ENCODE measurements at places on chromosomes 3 and 15.

- DNase-seq: no peak
Measured at GRCh38 chr3:12613250-12613649, 50.7 kb downstream of the RAF1 start.

DNA sequence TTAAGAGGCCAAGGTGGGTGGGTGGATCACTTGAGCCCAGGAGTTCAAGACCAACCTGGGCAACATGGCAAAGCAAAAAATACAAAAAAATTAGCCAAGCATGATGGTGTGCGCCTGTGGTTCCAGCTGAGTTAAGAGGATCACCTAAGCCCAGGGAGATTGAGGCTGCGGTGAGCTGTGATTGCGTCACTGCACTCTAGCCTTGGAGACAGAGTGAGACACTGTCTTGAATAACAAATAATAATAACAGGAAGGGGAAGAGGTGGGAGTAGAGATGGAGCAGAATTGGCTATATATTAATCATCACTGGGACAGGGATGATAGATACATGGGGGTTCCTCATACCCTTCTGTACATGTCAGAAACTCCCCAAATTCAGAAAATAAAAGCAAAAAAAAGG is 23.8 kb upstream of the NMB start:
- DNase-seq: peak; percentile 98

- DNase-seq: no peak
Measured at GRCh38 chr3:126553284-126554084, 5.2 kb downstream of the C3orf22 start.

GRCh38 chr3:122406198-122406597 is 9.7 kb downstream of the WDR5B start:
- DNase-seq: no peak

DNA sequence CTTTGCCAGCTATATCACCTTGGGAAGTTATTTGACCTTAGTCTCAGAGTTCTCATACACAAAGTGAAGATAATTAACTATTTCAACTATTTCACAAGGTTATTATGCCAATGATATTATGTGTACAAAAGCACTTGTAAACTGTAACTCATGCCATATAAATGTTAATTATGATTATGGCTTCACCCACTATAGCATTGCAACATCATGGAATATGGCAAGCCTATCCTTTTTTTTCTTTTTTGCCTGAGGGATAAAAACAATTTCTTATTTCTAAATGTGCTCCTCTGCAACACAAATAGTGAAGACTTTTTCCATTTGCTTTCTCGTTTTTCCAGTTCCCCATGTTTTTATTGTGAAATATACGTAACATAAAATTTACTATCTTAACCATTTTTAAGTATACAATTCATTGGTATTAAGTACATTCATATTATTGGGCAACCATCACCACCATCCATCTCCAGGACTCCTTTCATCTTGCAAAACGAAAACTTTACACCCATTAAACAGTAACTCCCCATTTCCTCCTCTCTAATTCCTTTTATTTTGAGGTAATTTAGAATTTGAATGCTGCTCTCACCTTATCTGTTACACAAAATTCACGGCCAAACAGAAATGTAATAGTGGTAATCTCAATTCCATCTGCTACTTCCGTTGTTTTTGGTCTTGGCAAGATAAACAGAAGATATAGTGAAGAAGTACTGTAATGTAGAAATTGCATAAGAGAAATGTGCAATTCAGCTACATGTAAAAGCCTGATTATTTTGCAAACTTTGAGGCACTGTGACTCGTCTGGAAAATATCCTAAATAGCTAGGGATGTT is 46.3 kb downstream of the NANOGP8 start:
- DNase-seq: peak; percentile 81

DNA sequence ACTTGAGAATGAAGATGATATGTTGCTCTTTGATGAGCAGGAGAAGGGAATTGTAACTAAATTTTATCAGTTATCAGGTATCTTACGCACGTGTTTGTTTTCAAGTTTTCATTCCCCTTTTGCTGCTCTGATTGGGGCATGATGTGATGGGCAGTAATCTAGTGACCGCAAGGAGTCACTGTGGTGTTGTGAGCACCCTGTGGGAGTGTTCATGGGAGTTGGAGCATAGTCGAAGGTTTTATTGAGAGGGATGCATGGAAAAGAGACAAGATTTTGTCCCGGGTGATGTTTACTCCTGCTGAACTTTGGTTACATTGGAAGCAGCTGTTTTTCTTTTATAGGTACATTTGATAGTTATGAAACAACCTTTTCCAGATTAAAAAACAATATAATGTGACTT is 2.1 kb downstream of the FAN1 start:
- DNase-seq: no peak

- peak; percentile 51 for DNase-seq
Measured at GRCh38 chr3:27253831-27254230, 115.4 kb downstream of the NEK10 start.

DNA sequence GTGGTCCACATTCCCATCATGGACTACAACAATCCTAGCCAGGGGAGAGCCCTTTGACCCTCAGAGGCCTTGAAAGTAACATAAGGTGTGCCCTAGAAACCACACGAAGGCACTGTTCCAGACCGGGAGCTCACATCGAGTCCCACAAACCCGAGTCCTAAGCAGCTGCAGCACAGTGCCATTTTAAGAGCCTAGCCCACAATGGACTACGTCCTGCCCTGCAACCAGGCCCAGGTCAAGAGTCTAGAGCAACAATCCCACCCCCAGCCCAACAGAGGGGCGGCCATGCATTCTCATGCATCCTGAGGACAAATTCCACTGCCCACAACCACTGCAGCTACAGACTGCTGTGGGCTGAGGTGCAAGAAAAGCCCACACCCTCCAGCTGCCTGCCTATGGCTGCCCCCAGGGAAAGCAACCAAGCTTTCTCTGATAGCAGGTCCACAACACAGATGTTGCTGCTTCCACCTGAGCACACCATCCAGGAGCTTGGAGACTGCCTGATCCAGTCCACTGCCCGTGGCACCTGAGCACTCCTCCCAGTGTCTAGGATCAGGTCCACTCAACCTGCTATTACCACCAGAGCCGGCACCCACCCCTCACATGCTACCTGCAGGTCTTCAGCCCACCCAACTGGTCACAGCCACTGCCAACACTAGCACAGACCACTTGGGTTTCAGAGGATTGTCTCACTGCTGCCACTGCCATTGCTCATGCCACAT is 56.8 kb downstream of the IGSF11 start:
- no peak for DNase-seq

- peak; percentile 75 for DNase-seq
Measured at GRCh38 chr15:98154863-98155262, 194.4 kb downstream of the ARRDC4 start.

GRCh38 chr3:82643948-82644347 is 882.5 kb upstream of the GBE1 start:
- no peak for DNase-seq

DNA sequence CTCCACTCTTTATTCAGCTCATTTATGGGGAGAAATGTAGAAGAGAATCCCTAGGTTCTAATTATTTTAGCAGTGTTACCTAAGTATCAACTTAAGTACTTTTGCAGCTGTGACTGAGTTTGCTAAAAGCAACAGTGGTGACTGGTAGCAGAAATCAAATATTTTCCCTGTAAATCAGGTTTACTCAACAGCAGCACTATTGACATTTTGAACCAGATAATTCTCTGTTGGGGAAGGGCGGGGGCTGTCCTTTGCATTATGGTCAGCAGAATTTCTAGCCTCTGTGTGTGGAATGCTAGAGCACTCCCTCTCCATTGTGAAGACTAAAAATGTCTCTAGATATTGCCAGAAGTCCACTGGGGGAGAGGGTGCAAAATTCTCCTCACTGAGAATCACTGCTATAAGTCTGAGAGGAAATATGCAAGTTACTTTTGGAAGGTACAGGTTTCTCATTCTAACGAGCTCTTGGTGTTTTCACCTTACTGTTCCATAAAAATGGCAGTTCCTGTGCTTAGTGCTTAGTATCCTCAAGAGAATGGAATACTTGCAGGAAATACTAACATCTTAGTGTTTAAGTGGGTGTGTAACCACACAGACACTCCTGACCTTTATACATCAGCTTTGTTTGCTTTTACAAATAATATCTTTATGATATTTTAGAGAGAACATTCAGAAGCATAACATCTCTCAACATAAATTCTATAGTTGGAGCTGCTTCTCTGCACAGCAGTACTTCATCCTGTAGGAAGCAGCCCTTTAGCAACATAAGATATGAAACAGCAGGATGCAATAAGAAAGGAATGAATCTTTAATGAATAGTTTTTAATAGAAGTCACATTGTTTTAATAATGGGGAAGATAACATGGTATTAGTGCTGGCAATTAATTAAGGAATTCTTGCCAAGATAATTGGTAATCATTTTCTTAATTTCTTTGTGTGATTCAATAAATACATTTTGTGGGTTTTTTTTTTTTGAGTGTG is 246.5 kb upstream of the GOLIM4 start:
- DNase-seq: no peak

DNA sequence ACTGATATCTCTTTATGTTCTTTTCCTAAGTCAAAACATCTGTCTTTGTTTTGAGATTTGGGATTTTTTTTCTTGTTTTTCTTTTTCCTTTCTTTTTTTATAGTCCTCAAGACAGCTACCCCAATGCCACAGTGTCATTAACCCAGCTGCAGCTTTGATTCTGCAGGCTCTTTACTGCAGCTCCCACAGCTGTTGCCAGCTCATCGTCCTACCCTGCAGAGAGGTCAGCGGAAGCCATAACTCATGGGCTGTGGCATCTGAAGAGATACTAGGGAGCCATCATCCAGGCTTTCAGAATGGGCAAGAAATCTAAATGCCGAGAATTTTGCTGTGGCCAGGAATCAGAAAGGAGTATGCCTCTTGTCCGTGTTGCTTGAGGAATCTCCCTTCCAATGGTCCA is 44.3 kb upstream of the SLC24A5 start:
- DNase-seq: no peak

DNA sequence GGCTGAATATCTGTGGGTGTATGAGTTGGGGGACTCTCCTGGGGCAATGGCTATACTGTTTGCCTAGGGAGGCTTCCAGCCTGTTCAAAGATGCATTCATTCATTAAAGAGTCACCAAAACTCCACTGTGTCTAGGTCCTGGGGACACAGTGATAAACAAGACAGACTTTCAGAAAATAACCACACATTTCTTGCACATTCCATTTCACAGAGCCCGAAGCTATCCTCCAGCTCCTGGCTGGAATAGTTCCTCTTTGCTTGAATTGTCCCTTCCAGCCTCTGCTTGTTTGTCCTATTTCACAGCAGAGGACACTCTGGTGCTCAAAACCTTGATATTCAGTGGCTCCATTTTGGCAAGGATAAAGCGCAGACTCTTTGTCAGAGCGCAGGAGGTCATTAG is 61.7 kb upstream of the ITGA11 start:
- no peak for DNase-seq

DNA sequence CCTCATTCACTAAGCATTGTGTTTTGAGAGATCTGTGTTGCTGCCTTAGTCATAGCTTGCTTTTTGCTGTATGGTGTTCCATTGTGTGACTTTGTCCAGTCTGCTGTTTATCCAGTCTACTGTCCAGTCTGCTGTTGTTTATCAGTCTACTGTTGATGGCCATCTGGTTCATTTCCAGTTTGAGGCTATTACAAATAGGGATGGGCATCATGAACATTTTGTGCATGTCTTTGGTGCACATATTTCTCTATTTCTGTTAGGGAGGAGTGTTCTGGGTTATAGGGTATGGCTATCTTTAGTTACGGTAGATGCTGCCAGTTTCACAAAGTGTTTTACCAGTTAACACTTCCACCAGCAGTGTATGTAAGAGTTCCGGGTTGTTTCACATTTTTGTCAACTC is 22.2 kb upstream of the CLEC3B start:
- no peak for DNase-seq

DNA sequence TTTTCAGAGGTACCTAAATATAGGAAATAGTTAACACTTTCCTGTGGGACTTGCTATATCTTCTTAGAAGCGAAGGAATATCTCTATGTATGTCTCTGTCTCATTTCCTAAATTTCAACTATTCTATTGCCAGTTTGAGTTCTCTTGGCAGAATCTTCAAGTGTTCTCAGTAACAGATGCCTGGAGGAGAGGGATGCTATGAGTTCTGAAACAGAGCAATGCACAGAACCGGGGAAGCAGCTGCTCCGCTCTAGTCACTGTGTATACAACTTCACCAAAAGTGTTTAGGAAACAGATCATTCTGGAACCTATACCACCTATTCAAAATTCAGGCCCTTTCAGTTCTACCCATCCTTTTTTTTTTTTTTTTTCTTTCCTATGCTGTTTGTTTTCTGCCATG is 144.6 kb downstream of the RORA start:
- DNase-seq: no peak

GRCh38 chr3:119322021-119322834 is 28.0 kb downstream of the ARHGAP31 start:
- DNase-seq: peak; percentile 56

- no peak for DNase-seq
Measured at GRCh38 chr15:62324382-62324781, 159.3 kb upstream of the C2CD4B start.

All from iris pigment epithelial cell (primary cell).